Fibroblast of upper back skin (primary cell): ENCODE measurements at places on chromosomes 11 and 22.

GRCh38 chr11:133386262-133386661 is 146.0 kb downstream of the OPCML start:
- DNase-seq: no peak

DNA sequence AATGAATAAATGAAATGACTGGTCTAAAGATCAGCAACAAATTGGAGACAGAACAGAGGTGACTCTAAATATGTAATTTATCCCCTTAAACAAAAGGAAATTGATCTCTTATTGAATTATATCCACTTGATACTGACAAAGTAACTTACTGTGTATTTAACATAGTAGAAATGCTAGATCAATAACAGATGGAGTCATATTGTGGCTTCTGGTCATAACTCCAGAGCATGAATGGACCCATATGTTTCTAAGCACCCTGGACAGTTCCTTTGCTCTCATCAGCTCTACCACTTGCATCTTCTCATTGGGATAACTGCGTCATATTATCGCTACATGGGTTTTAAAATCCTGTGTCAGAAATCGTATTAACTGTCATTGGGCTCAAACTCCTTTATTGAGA is 222.3 kb downstream of the ETS1 start:
- peak; percentile 85 for DNase-seq

- DNase-seq: no peak
These were observed 149.9 kb downstream of the PKNOX2 start for GRCh38 chr11:125314276-125315078.

DNA sequence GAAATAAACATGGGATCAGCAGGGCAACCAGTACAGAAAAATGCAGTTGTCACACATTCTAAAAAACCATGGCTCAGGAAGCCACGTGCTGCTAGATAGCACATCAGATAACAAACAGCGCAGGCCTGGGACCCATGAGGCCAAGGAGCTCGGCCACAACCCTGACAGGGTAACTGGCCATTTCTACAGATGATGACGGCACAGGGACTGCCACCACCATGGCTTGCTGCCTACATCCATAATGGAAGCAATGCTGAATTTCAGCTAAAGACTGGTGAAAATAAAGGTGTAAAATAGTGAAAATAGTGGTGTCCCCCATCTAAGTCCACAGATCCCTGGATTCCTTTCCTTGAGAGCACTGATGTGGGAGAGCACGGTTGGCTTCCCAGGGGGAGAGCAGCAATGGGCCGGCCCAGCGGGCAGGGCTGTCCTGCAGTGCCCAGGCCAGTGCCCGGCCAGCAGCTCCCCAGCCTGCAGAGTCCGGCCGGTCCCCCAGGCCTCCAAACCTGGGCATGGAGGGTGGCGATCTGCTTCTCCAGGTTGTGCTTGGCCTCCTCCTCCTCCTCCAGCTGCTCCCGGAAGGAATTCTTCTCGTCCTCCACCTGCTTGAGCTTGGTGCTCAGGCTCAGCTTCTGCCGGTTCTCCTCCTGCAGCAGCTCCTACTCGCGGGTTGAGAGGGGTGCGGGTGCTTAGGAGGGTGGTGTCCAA is 40.0 kb downstream of the APOL1 start:
- DNase-seq: no peak

- peak; percentile 32 for DNase-seq
These were observed 6.1 kb downstream of the APLNR start for GRCh38 chr11:57230791-57231538.

DNA sequence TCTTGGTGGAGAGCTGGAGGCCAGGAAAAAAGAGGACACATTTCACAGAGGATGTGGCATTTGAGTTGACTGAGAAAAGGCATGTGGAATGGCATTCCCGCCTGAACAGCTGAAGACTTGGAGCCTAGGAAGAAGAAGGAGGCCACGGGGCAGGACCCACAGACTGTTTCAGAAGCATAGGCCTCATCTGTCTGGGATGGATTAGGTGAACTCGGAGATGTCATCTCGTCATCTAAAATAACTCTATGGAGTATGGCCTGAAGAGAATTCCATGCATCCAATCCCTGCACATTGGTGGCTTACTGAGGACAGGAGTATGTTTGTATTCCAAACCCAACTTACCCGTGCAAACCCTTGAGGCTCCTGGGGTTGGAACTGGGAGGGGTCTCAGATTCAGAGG is 16.4 kb downstream of the SPATA19 start:
- no peak for DNase-seq

GRCh38 chr22:45564349-45565030 is 61.8 kb downstream of the FBLN1 start:
- no peak for DNase-seq

DNA sequence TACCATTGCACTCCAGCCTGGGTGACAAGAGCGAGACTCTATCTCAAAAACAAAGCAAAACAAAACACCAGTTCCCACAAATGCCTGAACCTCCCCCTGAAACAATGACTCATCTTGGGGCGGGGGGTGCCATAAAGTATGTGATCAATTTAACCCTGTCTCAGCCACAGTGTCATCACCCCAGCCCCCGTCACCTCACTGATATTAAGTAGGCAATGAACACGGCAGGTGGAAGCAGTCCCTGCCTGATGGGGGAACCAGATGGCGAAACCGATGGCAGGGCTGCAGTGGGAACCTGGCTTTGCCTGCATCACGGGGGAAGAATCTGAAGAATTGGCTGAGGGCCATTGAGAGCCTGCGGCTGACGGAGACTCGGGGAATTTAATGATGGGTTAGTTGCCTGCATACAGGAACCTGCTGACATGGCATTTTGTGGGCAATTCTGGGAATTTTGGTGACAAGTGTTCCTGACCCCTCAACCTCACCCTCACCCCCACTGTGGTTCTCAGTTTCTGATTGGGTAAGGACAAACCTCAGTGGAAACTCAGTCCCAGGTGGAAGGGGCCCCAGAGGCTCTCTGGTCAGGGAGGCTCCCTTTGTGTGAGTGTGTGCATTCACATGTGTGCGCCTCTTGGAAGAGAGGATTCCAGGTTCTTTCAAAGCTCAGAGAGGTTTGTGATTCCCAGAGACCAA is 39.1 kb upstream of the SHISAL1 start:
- DNase-seq: peak; percentile 91

- peak; percentile 54 for DNase-seq
These were observed 16.8 kb downstream of the ADAMTS15 start for GRCh38 chr11:130465263-130465662.

DNA sequence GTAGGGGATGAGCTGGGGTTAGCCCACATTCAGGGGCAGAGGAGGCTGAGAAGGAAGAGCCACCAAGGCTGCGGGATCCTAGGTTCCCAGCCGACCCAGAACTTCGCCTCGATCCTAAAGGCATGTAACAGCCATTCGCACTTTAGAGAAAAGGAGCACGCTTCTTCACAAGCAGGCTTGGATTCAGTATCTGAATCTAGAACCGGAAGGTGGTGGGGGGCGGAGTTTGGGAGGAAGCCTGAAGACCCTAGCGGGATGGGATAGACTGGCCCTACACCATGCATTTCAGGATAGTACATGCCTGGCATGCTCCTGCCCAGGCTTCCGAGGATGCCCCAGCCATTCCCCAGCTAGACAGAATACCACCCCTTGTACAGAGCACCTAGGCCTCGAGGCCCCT is 4.4 kb downstream of the SCARF2 start:
- DNase-seq: no peak

DNA sequence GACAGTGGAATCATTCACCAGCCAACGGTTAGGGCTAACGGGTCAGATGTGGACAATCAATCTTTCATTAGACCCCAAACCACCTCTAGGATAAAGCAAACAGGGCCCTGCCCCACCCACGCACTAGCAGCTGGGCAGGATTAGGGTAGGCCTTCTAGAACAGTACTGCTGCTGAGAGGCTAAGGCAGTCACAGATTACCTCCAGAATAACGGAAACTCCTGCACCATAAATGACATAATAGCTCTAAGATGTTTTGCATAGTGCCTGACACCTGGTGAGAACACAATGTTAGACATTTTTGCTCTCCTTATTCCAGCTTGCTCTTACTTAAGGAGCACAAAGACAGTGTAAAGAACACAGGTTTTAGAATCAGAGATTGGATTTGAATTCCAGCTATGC is 1.8 kb downstream of the SYTL2 start:
- no peak for DNase-seq

DNA sequence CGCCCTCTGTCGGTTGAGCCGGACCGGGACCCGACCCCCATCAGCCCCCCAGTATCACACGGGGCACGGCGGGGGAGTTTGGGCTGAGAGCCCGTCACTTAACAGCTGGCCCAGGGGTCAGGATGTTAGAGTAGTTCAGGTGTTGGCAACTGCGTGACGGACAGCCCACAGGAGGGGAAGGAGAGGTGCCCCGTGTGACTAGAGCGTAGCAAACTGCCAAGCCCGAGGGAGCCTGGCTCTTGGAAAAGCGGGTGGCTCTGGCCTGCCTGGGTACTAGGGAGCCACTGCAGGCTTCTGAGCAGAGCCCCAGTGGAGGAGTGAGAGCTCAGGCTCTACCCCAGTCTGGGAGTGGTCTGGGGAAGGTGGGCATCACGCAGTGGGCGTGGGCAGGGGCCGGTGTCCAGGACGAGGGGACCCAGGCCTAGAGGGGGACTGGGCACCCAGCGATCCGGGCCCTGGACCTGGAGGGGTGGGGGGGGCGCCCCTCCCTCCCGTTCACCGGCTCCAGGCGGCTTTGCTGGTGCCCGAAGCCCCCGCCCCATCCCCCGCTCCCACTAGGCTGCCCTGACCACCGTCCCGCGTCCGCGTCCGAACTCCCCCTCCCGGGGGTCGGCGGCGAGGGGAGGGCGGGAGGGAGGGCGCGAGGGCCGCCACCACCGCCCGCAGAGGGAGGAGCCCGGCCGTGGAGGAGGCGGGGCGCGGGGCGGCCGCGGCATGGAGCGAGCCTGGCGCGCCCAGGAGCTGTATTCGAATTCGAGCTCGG is 24.4 kb downstream of the SHANK3 start:
- peak; percentile 13 for DNase-seq

- DNase-seq: no peak
These were observed 17.9 kb upstream of the CTSD start for GRCh38 chr11:1781593-1781975.

- DNase-seq: no peak
These were observed 12.7 kb downstream of the HOATZ start for GRCh38 chr11:111527279-111527678.

GRCh38 chr11:39288011-39288410 is 2171.4 kb downstream of the LRRC4C start:
- DNase-seq: no peak

DNA sequence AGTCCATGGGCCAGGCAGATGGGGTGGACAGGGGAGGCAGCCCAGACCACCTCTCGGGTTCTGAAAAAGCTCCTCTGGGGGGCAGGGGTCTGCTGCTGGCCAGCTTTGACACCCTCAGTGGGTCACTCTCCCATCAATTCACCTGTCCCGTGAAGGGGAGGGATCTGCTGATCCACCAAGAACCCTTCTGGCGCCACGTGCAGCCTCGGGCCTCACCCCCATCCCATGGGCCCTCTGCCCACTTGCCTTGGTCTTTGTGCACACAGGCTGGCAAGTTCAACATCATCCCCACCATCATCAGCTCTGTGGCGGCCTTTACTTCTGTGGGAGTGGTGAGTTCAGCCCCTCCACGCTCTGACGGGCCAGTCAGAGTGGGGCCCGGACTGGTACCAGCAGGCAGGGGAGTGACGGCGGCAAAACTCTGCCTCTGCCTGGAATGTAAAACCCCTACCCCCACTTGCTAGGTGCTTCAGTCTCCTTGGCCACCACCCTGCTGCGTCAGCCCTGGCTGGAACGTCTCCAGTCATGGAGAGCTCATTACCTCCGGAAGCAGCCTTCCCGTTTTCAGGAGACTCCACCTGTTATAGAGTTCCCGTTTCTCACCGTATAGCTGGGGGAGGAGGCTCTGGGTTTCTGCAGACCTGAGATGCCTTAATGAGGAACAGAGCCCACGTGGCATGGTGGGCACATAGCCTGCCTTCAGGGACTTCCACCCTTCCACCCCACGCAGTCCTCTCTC is 12.7 kb downstream of the PRG3 start:
- DNase-seq: no peak

GRCh38 chr22:29073618-29074275 is 912 bp downstream of the KREMEN1 start:
- peak; percentile 25 for DNase-seq

- no peak for DNase-seq
These were observed 19.2 kb downstream of the PPM1F start for GRCh38 chr22:21933413-21933812.

GRCh38 chr11:119375337-119376196 is 5.9 kb downstream of the USP2 start:
- DNase-seq: peak; percentile 53

DNA sequence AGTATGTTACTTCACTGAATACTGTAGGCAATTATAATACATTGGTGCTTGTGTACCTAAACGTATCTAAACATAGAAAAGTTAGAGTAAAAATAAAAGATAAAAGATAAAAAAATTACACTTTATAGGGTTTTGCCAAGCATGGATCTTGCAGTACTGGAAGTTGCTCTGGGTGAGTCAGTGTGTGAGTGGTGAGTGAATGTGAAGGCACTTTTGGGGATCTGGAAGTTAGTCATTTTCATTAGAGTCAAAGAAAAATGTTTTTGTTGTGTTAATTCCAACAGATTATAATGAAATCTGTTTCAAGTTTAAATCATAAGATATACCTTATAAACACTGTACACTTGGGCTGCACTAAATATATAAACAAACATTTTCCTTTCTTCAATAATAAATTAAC is 3.3 kb downstream of the SLC22A25 start:
- DNase-seq: no peak

- no peak for DNase-seq
These were observed 5.1 kb upstream of the PDGFD start for GRCh38 chr11:104169091-104169490.

DNA sequence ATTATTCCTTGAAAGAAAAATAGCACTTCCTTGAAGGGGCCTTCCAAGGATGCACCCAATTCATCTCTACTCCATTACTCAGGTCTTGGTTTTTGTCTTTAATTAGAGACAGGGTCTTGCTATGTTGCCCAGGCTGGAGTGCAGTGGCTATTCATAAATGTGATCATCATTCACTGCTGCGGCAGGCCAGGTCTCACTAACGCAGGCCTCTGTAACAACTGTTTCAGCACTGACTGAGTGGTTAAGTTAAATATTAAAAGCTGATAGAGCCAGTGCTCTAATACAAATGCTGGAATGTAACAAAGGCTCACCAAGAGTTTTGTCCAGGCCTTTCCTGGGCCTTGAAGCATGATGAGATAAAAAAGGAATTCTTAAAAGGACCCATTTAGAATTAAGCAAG is 61.4 kb upstream of the GNAZ start:
- no peak for DNase-seq

DNA sequence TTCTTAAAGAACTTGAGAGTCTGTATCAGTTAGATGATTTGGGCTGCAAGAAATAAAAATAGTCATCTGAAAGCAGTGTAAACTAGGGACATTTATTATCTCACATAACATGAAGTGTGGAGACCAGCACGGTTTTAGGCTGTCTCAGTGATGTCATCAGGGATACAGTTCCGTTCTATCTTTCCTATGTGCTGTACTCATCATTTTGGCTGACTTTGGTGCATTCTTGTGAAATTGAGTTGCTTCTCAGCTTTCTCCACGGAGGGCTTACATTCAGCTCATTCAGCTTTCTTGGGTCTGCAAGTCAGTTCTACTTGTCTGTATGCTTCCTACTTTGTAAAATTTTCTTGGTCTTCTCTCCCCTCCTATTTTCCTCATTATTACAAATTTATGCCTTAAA is 51.8 kb upstream of the LIN7C start:
- DNase-seq: peak; percentile 23

- DNase-seq: no peak
These were observed 464 bp upstream of the CECR2 start for GRCh38 chr22:17368554-17369438.

- peak; percentile 74 for DNase-seq
These were observed 61.1 kb upstream of the CD44 start for GRCh38 chr11:35077709-35078469.

GRCh38 chr11:111209543-111210355 is 35.8 kb upstream of the POU2AF2 start:
- DNase-seq: no peak
